ENCODE measurements at places on chromosomes 1 and 21.

- no peak for DNase-seq
These were observed 82.6 kb downstream of the GPR161 start for GRCh38 chr1:168054117-168054516.

GRCh38 chr21:31675960-31676359, 16.5 kb downstream of the SOD1 start:
- DNase-seq: no peak

GRCh38 chr1:39933956-39934941, 20.7 kb upstream of the MFSD2A start:
- no peak for DNase-seq

GRCh38 chr1:4733446-4734177, 79.2 kb downstream of the AJAP1 start:
- no peak for DNase-seq

DNA sequence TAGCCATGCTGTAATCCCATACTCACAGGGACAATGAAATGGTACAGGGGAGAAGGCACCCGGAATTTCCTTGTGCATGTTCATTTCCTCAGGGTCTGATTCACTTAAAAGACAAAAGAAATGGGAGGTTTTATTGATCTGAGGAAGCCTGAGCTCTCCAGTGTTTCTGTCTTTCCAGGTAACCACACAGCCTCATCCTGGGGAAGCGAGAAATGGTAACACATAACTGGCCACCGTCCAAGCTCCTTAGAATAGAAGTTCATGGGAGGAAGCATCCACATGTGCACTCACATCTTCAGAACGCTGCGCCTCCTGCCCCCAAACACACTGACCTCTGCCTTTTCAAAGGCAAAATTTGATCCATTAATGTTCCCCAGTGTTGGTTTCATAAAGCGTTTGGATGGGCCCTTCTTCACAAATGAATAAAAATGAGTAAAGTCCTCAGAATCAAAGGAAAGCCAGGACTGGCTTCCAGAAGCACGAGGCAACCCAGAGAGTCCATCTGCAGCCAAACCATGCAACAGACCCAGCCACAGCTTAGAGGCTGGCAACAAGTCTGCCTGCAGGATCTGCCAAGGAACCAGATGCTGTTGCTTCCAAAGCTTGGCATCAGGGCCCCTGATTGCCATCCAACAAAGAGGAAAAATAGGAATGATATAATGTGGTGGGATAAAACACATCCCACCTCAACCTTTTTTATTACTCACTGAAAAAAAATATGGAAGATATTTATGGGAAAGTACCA, 120.3 kb downstream of the ZBTB18 start:
- DNase-seq: no peak

DNA sequence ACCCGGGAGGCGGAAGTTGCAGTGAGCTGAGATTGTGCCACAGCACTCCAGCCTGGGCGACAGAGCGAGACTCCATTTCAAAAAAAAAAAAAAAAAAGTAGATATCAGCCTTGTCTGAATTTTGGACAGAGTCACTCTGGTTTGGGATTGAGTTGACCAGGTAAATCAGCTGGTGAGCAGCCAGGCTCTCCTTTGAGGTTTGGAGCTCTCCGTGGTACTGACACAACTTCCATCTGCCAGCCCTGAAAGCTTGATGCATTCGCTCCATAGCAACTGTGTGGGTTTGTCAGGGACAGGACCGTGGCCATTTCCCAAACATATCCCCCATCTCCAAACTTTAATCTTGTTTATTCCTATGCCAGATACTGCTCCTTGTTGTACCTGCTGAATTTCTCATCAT, 155.2 kb downstream of the DMRTA2 start:
- no peak for DNase-seq

DNA sequence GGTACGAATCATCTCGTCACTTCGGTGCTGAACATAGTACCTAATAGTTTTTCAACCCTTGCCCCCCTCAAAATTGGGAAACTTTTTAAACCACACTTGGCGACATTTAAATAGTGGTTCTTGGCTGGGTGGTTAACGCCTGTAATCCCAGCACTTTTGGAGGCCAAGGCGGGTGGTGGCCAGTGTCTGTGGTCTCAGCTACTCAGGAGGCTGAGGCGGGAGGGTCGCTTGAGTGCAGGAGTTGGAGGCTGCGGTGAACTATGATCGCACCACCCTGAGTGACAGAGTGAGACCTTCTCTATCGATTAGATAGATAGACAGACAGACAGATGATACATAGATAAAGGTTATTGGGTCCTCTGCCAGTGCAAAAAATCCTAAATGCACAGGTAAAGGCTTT, 55.5 kb upstream of the RASAL2 start:
- no peak for DNase-seq

- DNase-seq: no peak
These were observed 65.9 kb downstream of the SLC37A1 start for GRCh38 chr21:42579456-42580075.

- no peak for DNase-seq
These were observed 38.5 kb downstream of the TRIM11 start for GRCh38 chr1:228367798-228368791.

GRCh38 chr1:1892079-1892762, 1.3 kb upstream of the GNB1 start:
- no peak for DNase-seq

- DNase-seq: no peak
These were observed 166.2 kb upstream of the NFIA start for GRCh38 chr1:60916199-60916598.
